ENCODE measurements at places on chromosomes 1 and 21. TPM values are rescaled to one million over a fixed set of nuclear protein-coding genes. Genes with fewer than 3 reads are reported as not detected.

Gene PANK4
- 11.9 TPM for polyA plus RNA-seq

Gene TFAP2E
- polyA plus RNA-seq, result 2.2 TPM

Gene OR6N1
- polyA plus RNA-seq, result not detected

Gene KCNJ9
- not detected for polyA plus RNA-seq

- no peak for DNase-seq
Measured at GRCh38 chr1:156912861-156913808, 7.3 kb upstream of the LRRC71 start.

- no peak for DNase-seq
Measured at GRCh38 chr1:173294843-173295242, 87.7 kb upstream of the TNFSF4 start.

DNA sequence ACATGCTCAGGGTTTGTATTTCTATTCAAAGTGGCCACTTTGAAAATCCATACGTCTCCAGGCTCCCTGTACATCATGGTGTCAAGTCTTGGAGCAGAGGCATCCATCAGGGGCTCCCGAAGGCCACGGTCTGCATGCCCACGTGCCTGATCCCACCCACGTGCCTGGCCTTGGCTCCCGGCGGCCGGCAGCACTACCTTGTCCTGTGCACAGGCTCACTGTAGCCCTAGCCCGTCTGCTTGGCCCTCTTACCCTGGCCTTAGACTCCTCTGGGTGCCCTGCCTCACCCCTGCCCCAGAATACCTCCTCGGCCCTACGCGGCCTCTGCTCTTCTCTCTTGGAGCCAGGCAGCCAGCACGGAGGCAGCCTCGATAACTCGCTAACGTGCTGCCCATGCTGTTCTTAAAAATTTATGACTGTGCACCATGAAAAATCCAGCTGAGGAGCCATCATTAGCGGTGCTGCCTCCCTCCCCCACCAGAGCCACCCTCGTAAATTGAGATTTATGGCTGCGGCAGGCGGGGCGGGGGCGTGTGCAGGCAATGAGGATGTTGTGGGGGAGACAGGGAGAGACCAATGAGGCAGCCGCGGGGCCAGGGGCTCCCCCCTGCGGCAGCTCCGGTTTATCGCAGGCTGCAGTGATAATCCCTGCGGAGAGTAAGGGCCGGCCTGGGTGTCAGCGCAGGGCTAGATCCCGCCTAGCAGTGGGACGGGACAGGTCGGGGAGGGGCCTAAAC is 24.6 kb downstream of the DMAP1 start:
- peak; percentile 57 for DNase-seq

DNA sequence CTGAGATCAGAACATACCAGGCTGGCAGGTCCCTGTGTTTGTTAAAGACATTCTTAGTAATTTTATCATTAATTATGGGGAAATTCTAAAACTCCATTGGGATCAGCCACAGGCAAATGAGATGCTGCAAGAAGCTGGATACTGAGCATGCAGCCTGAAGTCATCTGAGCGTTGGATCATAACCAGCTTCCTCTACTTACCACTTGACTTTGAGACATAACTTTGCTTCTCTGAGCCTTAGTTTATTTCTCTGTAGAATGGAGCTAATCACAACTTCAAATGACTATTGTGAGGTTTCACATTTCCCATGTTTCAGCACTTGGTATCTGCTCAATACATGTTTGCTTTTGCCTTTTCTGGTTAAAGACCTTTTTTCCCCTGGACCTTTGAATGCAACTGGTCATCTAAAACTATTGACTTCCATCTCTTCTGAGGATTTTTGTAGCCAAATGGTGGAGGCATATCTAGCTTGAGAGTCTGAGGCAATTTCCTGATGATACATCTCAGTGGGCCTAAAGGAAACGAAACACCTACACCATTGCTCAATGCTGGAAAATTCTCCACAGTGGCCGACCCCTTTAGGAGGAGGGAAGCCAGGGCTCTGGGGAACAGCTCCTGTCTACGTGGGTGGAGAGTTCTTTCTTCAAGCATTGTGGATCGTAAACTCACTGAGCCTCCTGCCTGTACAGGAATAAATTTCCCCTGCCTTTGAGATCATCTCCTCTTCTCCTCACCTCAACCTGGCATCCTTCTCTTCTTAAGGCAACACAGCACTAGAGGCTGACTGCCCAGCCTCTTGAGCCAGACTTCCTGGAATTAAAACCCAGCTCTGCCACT is 109.1 kb upstream of the HOOK1 start:
- DNase-seq, result no peak

- no peak for DNase-seq
Measured at GRCh38 chr1:34019741-34020552, 145.1 kb downstream of the CSMD2 start.

DNA sequence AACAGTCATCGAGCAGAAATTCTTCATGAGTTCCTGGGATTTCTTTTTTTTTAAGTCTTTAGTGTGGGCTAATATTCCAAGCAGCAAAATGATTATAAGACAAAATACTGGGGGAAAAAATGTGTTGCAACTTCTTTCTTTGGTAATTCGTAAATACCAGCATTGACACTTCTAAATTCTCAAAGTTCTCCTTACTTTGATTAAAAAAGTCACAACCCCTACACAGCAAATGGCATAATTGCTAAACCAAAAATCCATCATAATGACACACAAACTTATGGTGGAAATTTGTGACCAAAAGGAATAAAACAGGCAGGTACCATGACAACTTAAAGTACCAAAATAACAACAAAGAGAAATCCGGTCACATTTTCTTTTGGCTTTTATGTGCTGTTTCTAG is 585.2 kb upstream of the PKN2 start:
- no peak for DNase-seq

DNA sequence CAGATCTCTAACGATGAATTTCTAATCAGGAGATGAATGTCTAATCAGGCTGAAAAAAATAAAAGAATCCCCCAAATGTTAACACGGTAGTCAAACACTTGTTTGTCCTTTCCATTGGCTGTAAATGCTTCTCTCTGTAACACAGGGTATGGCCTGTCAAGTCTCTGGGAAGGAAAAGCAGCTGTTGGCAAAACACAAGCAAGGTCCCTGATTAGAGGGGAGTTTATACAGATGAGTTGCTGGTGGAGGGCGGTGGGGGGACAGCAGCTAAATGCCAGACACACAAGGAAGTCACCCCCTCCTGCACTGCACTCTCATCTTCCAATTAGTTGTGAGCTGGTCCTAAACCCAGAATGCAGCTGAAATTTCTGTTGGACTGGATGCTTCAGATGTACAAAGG is 51.0 kb downstream of the PGBD5 start:
- no peak for DNase-seq

- DNase-seq, result no peak
Measured at GRCh38 chr1:30727824-30728223, 4.4 kb upstream of the MATN1 start.

GRCh38 chr1:19360843-19361610 is 48.9 kb downstream of the SLC66A1 start:
- DNase-seq, result no peak

- DNase-seq, result no peak
Measured at GRCh38 chr1:246768403-246769020, 44.3 kb downstream of the SCCPDH start.

DNA sequence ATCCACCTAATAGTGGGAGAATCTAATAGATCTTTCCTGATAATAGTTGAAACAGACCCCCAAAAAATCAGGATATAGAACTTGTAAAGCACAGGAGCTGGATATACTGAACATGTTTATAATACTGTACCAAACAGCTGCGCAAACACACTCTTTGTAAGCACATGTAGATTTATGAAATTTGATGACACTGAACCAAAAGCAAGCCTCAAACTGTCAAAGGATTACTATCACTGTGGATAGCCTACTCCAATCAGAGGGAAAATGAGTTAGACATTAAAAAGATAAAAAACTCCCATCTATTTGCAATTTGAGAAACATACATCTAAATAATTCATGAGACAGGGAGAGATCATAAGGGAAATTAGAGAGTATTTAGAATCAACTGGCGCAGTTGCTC is 26.1 kb downstream of the RCAN3 start:
- no peak for DNase-seq

DNA sequence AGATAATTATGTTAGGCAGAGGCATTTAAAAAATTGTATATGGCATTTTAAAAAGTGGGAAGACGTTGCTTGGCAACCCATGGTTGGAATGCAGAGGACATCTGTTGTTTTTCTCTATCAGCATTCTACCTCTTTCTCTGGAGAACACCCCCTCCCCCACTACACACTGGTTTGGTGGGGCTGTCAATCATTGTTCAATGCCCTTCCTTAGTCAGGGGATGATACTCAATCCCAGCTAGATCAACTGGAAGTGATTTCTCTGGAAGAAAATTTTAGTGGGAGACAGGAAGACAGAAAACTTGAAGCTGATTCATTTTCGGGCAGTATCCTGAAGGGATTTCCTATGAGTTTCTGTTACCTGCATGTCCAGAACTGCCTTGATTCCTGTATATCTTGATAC is 35.7 kb upstream of the CAP1 start:
- no peak for DNase-seq

GRCh38 chr1:152052606-152053005 is 15.8 kb upstream of the S100A11 start:
- peak; percentile 86 for DNase-seq
